Stimulated activated CD4-positive, alpha-beta T cell treated with anti-CD3 and anti-CD28 coated beads, Interleukin-1b, Interleukin-23, amount 100 ng/mL, for 1 hour (primary cell): ENCODE measurements at places on chromosomes 1 and 21.

DNA sequence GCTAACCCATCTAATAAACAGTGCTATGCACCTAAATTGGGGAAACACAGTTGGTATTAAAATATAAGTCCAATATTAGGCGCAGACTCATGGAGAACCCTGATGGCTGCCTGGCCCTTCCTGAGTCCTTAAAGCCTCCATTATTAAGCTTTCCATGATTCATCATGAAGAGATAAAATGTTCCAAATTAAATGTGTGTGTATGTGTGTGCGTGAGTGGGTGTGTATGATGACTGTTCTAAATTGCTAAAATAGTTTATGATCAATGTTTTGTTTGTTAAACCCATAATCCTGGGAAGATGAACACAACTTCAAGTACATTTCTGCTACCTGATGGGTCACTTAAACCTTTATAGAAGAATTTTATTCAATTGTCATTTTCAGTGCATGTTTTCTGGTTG, 6.3 kb upstream of the RBBP5 start:
- no peak for DNase-seq

- DNase-seq: no peak
Measured at GRCh38 chr21:26614251-26614650, 41.2 kb upstream of the CYYR1 start.

DNA sequence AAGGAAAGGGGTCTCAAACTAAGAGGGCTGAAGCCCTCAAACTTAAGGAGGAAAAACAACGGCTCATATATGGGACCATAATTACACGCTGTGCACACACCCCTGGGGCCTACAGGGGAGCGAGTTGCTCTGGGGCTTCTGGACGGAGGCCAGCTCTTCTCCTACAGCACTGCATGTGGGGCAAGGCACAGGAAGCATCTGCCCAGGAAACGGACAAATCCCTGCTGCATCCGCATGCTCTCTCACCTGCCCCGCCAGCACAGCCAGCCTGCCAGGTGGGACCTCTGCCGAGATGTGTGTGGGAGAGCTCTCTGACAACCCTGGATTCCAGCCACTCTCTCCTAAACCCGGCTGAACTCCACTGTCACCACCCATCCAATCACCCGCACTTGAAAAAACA, 54.1 kb downstream of the MRPL37 start:
- no peak for DNase-seq

GRCh38 chr1:86423873-86424272, at the start of gene CLCA2:
Gene CLCA2 (plus strand): TSS chr1:86424171. CDS start chr1:86424248, 77 bp downstream.
- DNase-seq: no peak

- no peak for DNase-seq
Measured at GRCh38 chr21:36627242-36627641, 71.7 kb upstream of the SIM2 start.

GRCh38 chr1:205914155-205914507, 29.1 kb downstream of the SLC26A9 start:
- DNase-seq: no peak

GRCh38 chr1:209659909-209660308, 7.7 kb upstream of the LAMB3 start:
- no peak for DNase-seq

DNA sequence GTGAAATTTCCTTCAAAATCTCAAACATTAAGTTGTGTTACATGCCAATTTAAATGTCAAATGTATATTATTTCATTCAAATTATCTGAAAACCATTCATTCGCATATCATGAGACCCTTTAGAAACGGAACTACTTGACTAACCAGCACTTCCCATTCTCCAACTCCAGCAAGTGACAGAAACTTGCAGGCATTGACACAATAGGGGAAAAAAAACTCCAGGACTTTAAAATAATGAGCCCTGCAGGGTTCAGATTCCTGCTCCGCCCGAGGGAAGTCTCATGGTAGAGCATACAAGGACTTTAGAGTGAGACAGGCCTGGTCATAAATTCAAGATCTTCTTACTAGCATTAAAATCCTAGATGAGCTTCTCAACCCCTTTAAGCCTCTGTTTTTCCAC, 138.9 kb downstream of the NR5A2 start:
- no peak for DNase-seq

DNA sequence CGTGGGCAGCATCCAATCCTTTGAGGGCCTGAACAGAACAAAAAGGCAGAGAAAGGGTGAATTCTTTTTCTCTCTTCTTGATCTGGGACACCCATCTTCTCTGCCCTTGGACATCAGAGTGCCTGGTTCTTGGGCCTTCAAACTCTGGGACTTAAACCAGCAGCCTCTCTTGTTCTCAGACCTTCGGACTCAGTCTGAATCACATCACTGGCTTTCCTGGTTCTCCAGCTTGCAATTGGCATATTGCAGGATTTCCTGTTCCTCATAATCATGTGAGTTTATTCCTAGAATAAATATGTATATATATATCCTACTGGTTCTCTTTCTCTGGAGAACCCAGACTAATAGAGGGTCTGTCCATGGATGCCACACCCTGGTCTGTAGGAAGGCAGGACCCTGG, 16.3 kb upstream of the TENT5C start:
- no peak for DNase-seq

- no peak for DNase-seq
Measured at GRCh38 chr1:234235434-234235881, 137.8 kb upstream of the COA6 start.

- no peak for DNase-seq
Measured at GRCh38 chr1:178477841-178478240, 18.9 kb downstream of the CLEC20A start.

GRCh38 chr1:210170220-210170619, 62.4 kb upstream of the SERTAD4 start:
- no peak for DNase-seq

DNA sequence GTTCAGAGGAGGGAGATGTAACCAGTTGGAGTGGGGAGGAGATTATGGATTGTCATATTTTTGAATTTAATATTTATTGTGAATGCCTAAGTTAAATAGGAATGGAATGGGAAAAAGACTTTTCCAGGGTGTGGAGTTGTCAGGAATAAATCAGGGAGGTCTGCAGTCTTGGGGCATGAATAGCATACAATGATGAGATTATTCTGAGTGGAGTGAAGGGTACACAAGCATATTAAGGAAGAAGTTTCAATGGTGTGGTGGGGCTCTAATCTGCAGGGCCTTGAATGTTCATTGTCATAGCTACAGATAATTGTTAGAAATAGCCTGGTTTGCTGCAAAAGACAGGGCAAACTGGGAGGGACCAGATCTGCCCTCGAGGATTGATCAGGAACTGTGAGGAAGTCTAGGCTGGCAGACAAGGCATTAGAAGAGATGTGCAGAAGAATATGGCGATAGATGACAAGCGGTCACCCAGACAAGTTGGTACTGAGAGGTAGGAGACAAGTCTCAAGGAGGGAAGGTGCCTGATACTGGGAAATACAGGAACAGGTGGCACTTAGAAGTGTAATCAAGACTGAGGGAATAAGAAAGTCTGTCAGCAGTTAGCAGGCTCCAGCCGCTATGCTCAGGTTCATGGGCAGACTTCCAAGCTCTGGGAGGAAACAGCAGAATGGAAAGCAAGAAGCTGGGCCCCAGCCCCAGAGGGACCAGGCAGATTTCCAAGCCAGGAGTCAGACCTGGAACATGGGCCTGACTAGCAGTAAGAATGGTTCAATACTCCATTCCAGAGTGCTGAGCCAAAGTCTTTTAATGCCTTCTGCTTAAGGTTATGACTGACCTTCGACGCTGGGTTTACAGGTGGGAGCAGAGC, 20.9 kb upstream of the RGL1 start:
- no peak for DNase-seq

GRCh38 chr1:205561501-205562203, 57.2 kb downstream of the CDK18 start:
- no peak for DNase-seq

DNA sequence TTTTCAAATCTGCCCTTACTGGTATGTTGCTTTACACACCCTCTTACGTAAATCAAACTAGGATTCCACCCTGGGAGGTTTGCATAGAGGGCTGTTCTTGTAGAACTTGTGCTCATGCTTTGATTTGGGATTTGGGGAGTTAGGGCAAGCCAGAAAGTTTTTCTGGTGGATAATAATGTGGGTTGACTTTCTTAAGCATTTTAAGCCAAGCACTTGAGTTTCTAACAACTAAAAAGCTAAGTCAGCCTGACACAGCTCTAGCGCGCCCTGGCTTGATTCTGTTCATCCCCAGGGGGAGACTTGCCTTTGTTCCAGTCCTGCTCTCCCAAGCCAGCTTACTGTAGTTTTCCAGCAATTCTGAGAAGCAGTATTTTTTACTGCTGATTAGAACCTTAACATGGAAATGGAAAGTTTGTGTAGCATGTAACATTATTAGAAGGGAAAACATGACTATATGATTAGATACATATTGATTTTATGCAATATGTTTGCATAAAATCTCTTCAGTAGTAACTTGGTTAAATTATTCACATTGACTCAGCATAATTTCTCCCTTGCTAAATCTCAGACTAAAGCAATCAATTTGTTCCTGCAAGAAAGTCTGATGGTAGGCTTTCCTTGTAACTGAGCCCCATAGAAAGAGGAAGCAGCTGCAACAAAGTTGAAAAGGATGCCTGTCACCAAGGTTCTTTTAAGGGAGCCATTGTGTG, 11.0 kb upstream of the PGD start:
- no peak for DNase-seq

- DNase-seq: no peak
Measured at GRCh38 chr1:46394108-46394871, at the start of gene FAAH. Gene FAAH (plus strand): TSS chr1:46394317. CDS start chr1:46394349, 32 bp downstream.

DNA sequence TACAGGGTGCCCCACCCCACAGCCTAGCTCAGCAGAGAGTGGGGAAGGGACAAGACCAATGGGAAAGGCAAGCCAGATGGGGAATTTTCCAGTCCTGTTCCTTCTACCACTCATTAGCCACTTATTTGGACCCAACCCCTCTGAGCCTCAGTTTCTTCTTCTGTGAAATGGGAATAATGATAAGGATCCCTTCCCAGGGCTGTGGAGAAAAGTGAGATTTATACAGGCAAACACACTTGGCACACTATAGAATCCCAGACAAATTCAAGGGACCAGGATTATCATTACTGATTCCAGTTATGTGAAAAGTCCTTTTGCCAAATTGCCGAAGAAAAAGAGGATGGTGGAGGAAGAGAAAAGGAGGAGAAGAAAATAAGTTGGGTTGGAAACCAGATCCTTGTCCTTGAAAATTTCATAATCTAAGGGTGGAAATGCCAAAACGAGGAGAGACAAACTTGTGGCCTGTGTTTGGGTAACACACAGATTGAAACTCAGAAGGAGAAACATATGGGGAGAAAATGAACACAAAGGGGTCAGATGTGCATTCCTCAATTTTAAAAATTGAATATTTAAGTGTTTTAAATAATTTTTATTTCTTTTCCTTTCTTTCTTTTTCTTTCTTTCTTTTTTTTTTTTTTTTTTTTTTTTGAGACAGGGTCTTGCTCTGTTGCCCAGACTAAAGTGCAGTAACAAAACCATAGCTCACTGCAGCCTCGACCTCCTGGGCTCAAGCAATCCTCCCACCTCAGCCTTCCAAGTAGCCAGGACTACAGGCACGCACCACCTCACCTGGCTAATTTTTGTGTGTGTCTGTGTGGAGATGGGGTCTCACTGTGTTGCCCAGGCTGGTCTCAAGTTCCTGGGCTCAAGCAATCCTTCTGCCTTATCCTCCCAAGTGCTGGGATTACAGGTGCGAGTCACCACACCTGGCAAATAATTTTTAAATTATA, 9.6 kb downstream of the CAPN2 start:
- no peak for DNase-seq

DNA sequence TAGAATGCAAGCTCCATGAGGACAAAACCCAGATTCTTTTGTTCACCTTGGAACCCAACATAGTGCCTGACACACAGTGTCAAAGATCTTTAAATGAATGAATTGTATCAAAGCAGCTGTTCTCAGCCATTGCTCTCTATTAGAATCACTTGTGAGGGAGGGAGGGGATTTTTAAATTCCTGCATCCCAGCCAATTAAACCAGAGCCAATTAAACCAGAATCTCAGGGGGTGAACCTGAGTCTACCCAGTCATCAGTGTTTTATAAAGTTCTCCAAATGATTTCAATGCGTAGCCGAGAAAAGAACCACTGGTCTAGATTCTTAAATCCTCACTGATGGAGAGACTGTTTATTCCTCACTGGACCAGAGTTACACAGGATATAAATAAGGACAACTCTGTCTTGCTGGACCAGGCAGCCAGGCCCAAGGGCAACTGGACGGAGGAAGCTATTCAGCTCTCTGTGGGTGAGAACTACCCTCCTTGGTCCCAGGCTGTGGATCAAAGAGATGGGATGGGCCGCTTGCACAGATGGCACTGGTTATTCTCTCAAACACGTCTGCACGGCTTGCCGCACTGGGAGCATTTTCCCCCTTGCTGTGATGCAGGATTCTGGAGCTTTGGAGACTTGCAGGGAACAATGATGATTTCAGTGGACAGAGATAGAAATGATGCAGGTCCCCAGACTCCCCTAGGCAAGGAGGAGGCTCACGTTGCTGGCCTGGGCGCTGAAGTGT, 20.0 kb upstream of the CDCA8 start:
- no peak for DNase-seq

DNA sequence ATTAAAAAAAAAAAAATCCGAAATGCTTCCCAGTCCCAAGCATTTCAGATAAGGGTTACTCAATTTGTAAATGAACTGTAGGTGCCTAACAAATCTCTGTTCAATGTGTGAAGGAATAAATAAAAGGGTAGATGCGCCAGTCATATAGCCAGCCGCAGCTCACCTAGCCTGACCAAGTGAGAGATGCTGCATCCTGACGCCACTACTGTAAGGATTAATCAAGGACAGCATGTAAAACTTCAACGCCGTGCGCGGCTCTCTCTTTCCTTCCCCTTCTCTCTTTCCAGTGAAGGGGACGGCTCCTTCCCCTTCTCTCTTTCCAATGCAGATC, 441 bp downstream of the PPT1 start:
- no peak for DNase-seq

DNA sequence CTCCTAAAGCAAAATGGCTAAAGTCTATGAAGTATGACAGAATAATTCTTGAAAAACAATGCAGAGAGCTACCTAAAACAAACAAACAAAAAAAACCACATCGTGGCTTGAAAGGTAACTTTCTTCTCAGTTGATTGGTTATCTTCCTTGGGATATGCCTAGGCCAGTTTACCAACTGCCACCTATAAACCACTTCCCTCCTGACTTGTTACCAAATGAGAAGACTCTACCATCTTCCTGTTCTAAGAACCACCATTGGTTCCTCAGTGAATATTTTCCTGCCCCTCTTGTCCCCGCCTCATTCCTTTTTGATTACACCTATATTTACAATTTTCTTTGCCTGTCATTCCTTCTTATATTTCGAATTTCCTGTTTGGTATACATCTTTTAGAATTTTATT, 336.6 kb downstream of the SIPA1L2 start:
- no peak for DNase-seq

DNA sequence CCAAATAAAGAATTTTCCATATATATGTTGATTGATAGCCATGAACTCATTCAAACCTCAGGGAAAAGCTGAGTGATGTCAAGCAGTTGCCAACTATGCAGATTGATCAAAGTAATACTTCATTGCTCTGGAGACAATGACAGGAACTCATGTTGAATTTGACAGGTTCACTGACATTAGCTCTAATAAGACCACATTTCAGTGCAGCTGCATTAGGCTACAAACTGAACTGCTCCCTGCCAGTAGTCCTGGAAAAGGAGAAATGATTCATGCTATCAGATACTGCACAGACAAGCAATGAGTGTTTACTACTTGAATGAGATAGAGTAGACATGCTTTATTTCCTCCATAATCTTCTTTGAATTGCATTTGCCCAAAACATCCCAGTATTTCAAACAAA, 948.4 kb downstream of the MRPL39 start:
- no peak for DNase-seq
